ENCODE measurements at places on chromosomes 12 and 14. TPM values are rescaled to one million over a fixed set of nuclear protein-coding genes. Genes with fewer than 3 reads are reported as not detected.

DNA sequence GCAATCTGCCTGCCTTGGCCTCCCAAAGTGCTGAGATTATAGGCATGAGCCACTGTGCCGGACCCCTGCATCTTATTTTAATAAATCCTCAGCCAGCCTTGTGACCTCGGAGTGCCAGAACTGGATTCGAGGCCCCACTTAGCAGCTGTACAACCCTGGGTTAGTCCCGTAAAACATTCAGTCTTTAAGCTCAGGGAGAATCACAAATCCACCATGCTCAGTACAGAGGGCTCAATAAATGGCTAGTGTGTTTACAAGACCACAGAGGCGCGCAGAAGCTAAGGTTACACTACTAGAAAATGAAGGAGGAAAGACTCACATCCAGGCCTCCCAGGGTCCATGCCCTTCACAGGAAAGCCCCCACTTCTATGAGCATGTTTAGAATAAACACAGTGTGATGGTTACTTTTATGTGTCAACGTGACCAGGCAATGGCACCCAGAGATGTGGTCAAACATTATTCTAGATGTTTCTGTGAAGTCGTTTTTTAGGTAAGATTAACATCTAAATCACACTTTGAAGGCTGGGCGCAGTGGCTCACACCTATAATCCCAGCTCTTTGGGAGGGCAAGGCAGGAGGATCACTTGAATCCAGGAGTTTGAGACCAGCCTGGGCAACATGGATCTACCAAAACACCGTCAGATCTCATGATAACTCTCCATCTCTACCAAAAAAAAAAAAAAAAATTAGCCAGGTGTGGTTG, 55.3 kb downstream of the CLMN start:
- no peak for DNase-seq

DNA sequence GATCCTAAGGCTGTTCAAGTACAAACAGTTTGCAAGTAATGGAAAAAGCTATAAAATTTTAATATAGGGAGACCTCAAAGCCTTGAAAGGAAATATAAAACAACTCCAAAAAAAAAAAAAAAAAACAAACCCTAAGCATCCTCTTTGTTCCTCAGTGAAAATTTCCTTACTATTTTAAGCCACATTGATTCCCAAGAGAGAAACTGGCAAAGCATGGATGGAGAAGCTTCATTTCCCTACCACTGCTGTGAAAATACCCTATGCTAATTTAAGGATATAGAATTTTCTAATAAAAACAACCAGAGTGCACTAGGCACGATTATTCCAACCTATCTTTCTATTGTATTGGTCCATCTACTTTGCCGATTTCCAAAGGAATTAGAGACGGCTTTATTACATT, 283.1 kb downstream of the CACNA1C start:
- DNase-seq = no peak

- DNase-seq = no peak
Measured at GRCh38 chr14:93824518-93825234, 36.4 kb upstream of the PRIMA1 start.

- no peak for DNase-seq
Measured at GRCh38 chr14:48738186-48738925, 847.8 kb downstream of the RPS29 start.

DNA sequence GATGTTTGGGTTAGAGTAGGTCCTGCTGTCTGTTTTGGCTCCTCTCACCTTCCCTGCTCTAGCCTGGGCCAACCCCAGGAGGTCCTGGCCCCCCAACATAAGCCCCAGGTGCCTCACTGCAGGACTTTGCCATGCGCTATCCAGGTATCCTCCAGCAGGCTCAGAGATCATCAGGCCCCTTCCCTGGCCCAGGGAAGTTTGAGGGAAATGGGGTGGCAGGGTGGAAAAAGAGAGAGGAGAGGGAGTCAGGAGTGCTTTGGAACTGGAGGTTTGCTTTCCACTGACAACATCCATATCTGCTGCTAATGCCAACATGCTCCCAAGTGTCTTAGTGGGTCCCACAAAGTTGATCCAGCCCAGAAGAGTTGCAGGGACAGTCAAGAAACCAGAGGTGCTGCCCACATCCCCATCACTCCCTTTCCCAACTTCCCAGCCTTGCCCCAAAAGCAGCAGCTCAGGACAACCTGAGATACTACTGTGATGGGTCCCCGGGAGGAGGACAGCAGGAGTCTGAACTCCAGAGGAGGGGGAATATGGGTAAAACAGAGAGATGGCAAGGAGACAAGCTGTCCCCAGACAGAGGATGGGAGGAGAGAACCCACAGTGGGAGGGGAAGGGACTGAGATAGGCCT, 677 bp downstream of the TNS2 start:
- DNase-seq = no peak

Gene ACOT6
- not detected for total RNA-seq

Gene CNTN1
- total RNA-seq = 15.9 TPM

- DNase-seq = no peak
Measured at GRCh38 chr12:1527789-1528188, 66.6 kb downstream of the FBXL14 start.

DNA sequence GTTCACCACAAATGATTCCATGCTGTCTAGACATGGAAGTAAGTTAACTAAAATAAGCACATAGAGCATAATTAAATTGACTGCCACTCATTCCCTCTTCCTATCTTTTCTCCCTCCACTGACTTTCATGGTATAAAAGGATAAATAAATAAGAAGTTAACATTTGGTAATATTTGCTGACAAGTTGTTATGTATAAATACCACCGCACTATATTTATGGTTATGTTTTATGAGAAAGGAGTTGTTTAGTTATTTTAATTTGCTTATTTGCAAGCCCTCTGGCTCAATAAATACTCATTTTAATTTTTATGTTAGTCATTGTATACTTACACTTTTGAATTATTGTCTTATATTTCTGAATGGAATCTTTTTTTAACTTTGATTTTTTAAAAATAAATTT, 113.5 kb downstream of the MIPOL1 start:
- no peak for DNase-seq

DNA sequence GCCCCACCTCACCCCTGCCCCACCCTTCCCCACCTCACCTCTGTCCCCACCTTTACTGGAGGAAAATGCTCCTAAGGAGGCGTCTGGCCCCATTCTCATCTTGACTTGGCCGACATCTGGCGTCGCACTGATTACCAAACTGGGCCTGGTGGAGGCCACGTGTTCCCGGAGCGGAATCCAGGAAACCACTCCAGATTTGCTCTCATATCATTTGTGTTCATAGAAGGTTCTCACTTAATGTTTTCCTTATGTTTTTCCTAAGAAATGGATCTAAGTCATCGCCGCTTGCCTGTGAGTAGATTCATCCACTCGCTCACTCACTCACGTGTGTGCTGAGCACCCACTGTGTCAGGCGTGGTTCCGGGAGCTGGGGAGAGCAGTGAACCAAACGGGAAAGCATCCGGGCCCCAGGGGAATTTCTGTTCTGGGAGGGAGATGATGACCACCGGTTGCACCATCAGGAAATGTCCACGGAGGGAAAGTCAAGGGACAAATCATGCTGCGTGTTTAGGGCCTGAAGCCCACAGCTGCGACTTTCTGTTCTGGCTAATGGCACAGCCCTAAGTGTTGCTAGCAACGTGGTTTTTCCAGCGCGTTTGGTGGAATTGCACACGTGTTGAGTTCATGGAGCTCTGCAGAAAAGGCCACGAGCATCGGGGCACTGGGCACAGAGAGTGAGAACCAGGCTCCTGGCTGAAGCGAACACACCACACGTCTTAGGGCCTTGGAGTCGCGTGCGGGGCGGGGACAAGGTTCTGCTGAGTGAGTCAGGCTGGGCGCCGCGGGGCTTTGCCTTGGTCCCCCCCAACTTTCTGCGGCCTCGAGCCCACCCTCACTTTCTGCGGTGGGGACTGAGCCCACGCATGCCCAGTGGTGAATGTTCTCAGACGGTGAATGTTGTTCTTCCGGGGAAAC, 57.7 kb downstream of the ADGRD1 start:
- peak; percentile 69 for DNase-seq

Gene CIROP
- total RNA-seq = not detected

Gene EFS
- 30.1 TPM for total RNA-seq

DNA sequence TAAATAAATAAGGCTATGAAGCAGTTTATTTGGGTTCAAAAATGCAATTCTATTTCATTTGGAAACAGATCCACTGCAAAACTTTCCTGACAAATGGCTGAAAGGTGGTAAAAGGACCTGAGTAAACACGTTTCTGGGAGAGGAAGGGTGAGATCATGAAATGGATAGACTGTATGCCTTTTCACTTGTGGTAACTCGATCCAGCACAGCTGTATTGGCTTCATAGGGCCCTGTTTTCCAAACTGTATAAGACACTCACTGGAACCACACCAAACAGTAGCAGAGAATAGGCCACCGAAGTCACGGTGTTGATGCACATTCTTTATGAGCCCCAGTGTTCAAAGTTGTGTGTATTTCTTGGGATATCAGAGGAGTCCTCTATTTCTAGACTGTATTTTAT, 325.2 kb upstream of the DIO2 start:
- no peak for DNase-seq

- no peak for DNase-seq
Measured at GRCh38 chr14:85565862-85566296, 35.9 kb downstream of the FLRT2 start.

- no peak for DNase-seq
Measured at GRCh38 chr12:4197922-4198763, 75.4 kb upstream of the CCND2 start.

DNA sequence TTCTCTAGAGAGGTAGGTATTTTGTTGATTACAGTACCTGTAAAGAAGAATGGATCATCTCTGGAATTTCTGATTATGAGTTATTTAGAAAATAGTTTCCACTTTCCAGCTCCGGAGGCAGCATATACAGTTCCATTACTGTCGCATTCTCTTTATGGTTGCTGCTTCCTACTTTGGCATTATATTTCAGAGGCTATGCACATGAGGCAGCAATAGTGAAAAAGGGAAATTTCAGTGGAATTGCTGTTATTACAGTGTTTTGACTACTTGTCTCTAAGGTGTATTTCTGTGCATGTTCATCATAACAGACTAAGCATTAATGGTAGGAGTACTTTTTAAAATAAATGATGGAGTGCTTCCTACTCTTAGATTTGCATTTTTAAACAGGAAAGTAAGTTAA, 10.2 kb downstream of the GNG2 start:
- no peak for DNase-seq

Gene LRRC10
- not detected for total RNA-seq

GRCh38 chr12:112900298-112901145, 6.2 kb upstream of the OAS1 start:
- DNase-seq = no peak

DNA sequence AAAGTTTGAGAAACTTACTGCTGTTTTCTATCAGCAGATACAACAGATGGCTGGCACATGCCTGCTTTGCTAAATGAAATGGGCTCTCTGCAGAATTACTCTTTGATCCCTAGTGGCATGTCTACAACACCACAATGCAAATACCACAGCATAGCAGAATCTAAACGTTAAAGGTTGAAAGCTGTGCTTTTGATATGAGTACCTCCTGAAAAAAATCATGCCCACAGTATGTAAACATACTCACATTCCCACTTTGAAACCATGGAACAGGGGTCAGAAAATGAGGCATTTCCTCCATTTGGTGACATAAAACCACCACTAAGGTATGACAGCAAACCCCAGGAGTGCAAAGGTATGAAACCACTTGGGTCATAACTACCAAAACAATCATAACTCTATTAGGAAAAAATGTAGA, 7.5 kb downstream of the WIF1 start:
- no peak for DNase-seq

DNA sequence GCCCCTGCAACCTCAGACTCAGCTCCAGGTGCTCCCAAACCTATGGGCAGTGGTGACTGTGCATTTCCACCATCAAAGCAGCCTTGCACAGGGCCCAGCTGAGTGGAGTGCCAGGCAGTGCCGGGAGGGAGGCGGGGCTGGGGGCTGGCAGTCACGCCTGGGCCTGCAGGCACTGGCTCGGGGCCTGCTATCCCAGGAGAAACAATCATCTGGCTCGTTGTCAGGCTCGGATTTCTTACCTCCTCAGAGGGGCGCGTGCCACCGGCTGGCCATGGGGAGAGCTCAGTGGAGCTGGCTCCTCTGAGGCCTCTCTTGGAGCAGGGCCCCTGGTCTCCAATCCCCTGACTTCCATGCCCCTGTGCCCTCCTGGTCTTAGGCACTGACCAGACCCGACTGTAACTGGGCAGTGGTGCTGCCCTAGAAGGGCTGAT, 20.2 kb upstream of the PPP1R13B start:
- DNase-seq = no peak

- no peak for DNase-seq
Measured at GRCh38 chr12:5254703-5255102, 177.2 kb upstream of the NTF3 start.

- DNase-seq = no peak
Measured at GRCh38 chr14:79841433-79841832, 369.9 kb downstream of the DIO2 start.

Gene SLCO1C1
- total RNA-seq = 0.40 TPM

DNA sequence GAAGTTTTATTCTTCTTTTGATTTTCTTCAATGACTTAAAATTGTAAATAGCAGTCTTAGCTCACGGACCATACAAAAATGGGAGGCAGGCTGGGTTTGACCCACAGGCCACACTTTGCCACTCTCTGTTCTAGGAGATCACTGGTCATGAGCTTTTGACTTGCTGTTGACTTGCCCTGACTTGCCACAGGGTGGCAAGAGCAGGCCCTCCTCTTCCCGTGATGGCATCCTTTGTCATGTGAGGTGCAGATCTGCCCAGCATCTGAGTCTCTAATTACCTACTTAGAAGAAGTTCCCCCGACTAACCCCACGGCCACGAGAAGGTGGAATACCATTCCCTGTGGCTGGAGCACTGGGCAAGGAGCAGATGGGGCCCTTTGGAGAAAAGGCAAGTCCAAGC, 81.0 kb upstream of the SCAF11 start:
- DNase-seq = no peak

GRCh38 chr12:113245695-113246477, 24.6 kb downstream of the TPCN1 start:
- peak; percentile 85 for DNase-seq

Gene LMO3
- 43.2 TPM for total RNA-seq

Gene NPFF
- not detected for total RNA-seq
